MCF 10A (cell line): ENCODE measurements at places on chromosomes 12 and 14. TPM values are rescaled to one million over a fixed set of nuclear protein-coding genes. Genes with fewer than 3 reads are reported as not detected.
A peak's percentile ranks its signal among the peaks of the same experiment; 100 is the strongest.

GRCh38 chr12:1533602-1534304 lies 60.6 kb downstream of the FBXL14 start:
- DNase-seq = no peak

DNA sequence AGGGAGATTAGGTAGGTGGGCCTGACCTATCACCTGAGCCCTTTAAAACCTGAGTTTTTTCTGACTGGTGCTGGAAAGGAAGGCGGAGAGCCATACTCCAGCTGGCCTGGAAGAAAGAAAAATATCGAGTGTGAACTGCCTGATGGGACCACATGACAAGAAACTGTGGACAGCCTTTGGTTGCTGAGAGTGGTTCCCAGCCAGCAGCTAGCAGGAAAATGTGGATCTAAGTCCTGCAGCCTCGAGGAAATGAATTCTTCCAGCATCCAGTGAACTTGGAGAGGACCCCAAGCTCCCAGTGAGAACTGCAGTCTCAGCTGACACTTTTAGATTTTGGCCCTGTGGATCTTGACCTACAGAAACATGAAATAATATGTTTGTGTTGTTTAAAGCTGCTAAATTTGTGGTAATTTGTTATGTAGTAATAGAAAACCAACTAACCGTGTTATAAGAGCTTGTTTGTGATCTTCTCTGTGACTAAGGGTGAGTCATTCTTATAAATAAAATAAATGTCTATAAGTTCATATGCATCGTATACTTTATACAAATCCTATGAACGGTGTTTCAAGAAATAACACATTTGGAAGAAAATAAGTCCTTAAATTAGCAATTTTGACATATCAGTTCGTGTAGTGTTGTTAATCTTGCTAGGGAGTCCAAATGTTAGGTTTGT lies 359.6 kb downstream of the BMP4 start:
- DNase-seq = peak; percentile 14

- no peak for DNase-seq
Measured at GRCh38 chr12:120194226-120194533, 335 bp downstream of the GCN1 start.

- DNase-seq = no peak
Measured at GRCh38 chr12:50887191-50887590, 44.5 kb downstream of the TMPRSS12 start.

GRCh38 chr14:63345826-63346225 lies 27.1 kb upstream of the GPHB5 start:
- DNase-seq = no peak

DNA sequence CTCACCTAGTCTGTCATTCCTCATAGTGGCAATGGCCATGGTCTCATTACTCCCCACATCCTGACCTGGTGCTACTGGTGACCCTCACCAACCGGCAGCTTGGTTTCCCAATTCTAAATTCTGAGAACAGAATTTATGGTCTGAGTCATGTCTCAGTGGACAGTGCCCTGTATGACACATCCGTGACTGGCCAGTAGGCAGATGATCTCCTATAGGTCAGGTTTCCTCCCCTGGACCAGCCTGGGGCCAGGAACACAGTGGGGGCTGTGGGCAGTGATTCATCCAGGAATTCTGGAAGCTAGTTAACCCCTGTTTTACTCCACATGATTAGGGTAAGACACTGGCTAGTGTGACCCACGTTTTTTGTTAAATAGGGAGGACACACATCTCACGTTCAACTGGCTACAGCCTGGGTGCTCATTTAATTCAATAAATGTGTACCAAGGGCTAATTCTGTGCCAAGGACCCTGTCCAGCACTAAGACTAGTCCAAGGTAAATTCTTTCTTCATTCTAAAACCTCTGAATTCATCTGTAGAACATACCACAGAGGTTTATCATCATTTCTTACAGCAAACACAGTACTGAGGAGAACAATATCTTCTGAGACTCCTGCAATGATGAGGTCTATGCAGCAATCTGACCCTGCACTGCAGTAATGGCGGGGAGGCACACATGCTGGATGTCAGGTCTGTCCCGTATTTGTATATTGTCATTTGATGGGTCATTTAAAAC lies 249.6 kb upstream of the TBX3 start:
- peak; percentile 94 for DNase-seq

DNA sequence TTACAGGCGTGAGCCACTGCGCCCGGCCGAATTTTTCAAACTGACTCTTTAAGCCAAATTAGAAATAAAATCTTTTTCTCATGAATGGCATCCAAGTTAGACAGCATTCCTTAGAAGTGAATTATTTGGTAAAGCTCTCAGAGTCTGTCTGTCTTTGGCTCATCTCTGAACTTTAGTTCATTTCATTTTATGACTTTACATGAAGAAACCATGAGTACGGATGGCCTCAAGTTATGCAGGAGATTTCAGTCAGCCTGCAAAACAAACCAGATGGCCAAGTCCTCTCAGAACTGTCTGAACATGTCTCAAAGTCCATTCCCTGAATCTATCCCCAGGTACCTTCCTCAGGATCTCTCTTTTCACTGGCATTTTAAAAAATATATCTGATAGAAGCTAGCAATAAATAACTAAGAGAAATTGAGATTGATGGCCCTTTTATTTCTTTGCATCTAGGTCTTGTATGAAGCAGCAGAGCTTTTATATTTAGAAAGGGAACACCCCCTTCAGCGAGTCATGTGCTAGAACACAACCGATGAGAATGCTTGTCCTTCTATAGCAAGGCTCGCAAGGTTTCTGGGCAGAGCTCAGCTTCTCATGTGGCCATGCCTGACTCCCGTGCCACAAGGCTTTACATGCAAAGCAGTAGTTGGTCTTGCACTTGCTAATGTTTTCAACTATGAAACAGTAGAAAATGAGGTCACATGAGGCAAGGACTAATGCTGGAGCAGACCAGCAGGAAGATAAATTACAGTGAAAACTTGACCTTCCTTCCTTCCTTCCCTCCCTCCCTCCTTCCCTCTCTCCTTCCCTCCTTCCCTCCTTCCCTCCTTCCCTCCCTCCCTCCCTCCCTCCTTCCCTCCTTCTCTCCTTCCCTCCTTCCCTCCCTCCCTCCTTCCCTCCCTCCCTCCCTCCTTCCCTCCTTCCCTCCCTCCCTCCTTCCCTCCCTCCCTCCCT lies 125.0 kb downstream of the AKAP6 start:
- no peak for DNase-seq

- no peak for DNase-seq
Measured at GRCh38 chr14:20440465-20440864, 4.5 kb upstream of the KLHL33 start.

DNA sequence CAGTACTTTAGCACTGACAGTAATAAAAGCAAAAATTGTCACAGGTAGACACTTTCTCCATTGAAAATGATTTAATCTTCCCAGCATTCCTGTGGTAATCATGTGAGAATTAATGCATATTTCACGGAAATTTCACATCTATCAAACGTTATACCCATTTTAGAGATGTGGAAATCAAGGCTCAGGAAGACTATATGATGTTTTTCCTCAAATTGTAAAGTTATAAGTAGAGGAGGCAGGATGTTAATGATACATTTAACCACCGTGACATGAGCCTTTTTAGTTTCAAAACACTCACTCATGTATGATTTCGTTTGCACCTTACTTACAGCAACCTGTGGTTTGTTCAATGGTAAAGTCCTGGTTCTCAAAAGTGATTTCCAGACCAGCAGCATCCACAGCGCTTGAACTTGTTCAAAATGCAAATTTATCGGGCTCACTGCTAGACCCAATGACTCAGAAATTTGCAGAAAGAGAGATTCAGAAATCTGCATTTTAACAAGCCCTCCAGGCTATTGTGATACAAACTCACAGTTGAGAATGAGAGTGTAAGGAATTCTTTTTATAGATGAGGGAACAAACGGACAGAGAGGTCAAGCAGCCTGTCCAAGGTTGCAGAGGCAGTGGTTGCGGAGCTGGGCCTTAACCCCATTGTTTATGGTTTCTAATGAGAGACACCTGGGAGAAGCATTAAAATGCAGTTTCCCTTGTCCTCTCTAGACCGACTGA lies 654.8 kb upstream of the TBX3 start:
- no peak for DNase-seq

GRCh38 chr14:55201219-55202101 lies 10.1 kb upstream of the DLGAP5 start:
- DNase-seq = no peak

GRCh38 chr12:13162904-13163303 lies 33.6 kb upstream of the EMP1 start:
- no peak for DNase-seq

GRCh38 chr14:89550821-89551220 lies 133.8 kb upstream of the FOXN3 start:
- no peak for DNase-seq

- no peak for DNase-seq
Measured at GRCh38 chr12:109239179-109239578, 69.9 kb downstream of the FOXN4 start.

DNA sequence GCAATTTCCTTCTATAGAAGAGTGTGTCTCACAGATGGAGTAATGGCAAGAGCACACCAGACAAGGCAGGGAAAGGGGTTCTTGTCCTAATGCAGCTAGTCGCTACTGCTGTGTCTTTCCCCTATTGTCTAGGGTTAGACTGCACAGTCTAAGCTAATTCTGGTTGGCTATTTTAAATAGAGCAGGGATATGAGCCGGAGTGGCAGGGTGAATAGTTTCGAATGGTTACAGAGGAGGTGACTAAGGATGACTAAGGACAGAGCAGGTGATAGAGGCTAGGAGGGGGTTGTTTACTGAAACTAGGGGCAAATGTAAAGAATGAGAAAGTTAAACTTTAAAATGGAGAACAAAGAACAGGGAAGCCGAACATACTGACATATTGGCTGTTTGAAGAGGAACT lies 25.6 kb upstream of the CPNE8 start:
- DNase-seq = peak; percentile 3

- DNase-seq = no peak
Measured at GRCh38 chr14:99574099-99574880, 29.7 kb downstream of the CCDC85C start.

DNA sequence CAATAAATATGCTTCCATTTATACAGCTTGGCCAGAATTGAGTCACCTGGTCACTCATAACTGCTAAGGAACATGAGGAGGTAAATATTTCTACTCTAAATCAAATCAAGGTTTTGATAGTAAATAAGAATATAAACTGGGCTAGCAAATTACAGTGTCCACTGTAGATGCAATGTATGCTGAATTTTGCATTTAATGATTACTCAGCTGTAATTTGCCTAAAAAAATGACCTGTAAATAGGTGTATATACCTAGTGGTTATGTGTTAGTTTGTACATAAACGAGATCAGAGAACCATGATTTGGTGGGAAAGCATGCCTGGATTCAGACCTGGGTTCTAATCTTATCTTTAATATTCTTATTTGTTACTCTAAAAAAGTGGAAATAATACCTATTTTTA lies 76.6 kb upstream of the CNTN1 start:
- no peak for DNase-seq

GRCh38 chr12:13124656-13125505 lies 21.4 kb upstream of the GSG1 start:
- DNase-seq = peak; percentile 56

GRCh38 chr14:77151245-77151644 lies 9.7 kb upstream of the ZDHHC22 start:
- peak; percentile 35 for DNase-seq

DNA sequence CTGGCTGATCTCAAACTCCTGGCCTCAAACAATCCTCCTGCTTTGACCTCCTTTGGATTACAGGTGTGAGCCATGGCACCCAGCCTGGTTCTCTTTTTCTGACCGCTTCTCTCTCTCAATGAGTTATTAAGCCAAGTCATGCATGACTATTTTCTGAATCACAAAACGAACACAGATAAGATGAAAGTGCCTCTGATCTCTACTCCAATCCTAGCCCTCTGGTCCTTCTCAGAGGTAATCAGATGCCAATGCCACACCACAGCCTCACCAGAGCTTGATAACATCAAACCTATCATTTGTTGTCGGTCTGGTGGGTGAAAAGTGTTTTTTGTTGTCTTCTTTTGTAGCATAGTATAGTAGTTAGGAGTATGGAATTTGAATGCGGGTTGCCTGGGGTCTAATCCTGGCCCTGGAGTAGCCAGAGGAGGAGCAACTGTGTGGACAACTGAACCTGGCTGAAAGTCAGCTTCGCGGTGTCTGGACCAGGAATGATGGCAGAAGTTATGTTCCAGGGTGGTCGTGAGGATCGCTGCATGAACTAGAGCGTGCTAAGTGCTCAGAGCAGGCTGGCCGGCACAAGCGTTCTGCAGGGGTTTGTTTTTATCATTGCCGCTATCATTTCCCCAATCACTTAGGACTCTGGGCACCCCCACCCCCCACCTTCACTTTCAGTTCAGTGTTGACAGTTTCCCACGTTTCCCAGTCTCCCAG lies 77.9 kb downstream of the SPRING1 start:
- DNase-seq = no peak

GRCh38 chr12:68591734-68592418 lies 18.8 kb upstream of the RAP1B start:
- DNase-seq = no peak

- DNase-seq = peak; percentile 49
Measured at GRCh38 chr14:98580131-98580678, 691.8 kb downstream of the BCL11B start.

DNA sequence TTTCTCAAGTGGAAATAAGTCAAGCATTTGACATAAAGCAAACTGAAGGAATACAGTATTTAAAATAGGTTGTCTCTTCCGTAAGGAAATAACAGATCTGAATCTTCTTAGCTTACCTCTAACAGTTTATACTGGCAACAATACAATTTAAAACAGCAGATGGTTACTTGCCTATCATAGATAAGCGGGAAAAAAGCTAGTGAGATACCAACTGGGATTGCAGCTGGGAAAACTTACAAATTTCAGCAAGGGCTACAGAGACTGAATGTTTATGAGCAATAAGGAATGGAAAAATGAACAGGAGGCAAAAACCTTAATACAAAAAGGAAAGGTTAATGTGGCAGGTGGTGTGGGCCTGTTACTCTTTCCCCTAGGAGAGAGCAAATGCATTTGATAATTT lies 220.0 kb downstream of the RASSF9 start:
- no peak for DNase-seq

GRCh38 chr12:76422543-76423438 lies 74.6 kb upstream of the BBS10 start:
- peak; percentile 35 for DNase-seq

DNA sequence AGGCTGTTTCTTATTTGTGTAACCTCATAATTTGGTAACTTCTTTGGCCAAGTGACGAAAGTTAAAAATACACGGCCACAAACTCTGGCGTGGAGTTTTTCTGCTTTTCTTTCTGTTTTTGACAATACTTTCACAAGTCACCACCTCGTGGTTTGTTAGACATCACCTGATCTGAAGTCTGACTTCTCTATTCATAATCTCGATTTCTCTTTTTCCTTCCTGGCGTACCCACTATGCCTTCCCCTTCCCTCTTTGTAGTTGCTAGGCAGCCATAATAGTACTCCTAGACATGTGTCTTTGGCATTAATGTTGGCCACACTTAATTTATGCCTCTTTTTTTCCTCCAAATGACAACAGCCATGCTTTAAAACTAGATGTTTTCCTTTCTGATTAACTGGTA lies 97.6 kb downstream of the POLR3B start:
- DNase-seq = no peak

IL26 gene
- not detected in 2 replicates for total RNA-seq

ANKS1B gene
- total RNA-seq = 17.7 and 18.8 TPM in 2 replicates

DEPDC4 gene
- total RNA-seq = 0.52 and 1.4 TPM in 2 replicates

WNK1 gene
- total RNA-seq = 123 and 139 TPM in 2 replicates

RNASE2 gene
- not detected in 2 replicates for total RNA-seq
